Cortex of kidney (tissue), 1 donor: ENCODE measurements at places on chromosomes 3 and 15.

DNA sequence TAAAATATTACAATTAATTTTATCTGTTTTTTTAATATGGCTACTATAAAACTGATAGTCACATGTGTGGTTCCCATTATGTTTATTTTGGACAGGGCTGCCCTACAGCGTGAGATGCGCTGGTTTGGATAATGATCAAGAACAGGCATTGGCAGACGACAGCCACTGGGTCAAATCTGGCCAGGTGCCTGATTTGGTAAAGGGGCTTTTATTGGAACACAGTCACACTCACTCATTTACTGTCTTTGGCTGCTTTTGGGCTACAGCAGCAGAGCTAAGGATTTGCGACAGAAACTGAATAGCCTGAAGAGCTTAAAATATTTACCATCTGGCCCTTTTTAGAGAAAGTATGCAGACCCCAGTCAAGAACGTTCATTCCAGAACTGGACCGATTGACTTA lies 724.2 kb upstream of the CFAP20DC start:
- no peak for DNase-seq

- DNase-seq, result no peak
Observed at GRCh38 chr3:25469558-25469957, 41.5 kb downstream of the RARB start.

DNA sequence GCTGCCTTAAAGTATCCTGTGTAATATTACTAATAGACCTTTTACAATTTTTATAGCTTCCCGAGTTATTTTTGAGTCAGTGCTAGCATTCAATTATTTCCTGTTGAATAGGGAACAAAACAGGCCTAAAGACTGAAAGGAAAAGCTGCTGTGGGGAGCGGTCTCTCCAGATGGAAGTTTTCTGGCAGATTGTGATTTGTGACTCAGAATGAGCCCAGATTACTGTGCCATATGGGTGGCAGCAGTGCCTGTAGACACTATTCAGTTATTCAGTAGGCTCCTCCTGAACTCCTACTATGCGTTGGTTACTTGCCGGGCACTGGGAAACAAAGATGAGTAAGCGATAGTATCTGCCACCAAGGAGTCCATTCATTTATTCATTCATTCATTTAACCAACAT lies 211.8 kb downstream of the CHST2 start:
- no peak for DNase-seq

- no peak for DNase-seq
Observed at GRCh38 chr3:32483772-32484171, 18.9 kb downstream of the CMTM6 start.

GRCh38 chr3:148101061-148101460 lies 596.6 kb upstream of the AGTR1 start:
- no peak for DNase-seq

DNA sequence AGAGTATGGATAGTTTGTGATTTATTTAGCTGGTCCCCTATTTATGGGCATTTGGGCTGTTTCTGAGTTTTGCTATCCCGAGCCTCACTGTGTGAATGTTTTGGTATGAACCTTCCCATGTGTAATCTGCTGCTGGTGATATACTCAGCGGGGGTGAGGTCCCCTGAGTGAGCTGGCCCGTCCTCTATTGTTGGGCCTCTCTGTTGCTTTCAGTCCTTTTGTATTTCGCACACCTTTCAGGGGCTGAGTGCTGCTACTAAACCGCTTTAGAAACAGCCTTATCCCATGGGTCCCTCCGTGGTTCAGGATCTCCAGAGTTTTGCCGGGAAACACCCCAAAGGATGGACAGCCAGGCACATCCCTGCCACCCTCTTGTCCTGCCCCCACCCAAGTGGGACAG lies 94.5 kb downstream of the WNT7A start:
- no peak for DNase-seq

- no peak for DNase-seq
Observed at GRCh38 chr3:39196671-39197356, 4.4 kb upstream of the XIRP1 start.
